ENCODE measurements at places on chromosomes 6 and 20.

DNA sequence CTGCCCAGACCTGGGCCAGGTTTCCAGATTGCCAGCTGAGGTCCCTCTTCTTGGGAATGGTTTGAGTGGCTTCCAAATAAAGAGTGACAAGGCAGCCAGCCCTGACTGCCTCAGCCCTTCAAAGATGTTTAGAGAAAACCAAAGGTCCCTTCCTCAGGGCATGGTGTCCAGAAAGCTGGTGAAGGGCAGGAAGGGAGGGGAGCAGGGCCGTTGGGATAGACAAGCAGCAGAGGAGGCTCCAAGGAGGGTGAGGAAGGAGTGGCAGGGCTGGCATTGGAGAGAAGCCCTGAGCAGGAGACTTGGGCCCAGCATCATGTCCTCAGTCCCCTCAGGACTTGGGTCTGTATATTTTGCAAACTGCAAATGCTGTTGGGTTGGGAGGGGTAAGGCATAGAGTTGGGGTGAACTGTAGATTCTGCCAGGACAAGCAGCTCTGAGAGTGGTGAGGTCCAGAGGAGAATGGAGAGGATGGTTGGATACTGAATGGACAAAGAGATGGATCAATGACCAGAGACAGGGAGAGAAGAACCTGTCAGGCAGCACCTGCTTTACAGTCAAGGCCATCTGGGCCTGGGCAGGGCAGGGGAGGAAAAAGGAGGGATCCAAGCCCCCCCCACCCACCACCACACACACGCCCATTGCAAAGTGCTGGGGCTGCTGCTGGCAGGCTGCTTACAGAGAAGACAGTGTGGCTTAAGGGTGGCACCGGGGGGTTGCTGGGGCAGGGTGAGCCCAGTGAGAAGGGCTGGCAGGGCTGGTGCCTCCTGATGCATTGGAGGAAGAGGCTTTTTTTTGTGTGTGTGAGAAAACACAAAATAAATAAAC is 5.5 kb upstream of the DSN1 start:
- no peak for DNase-seq

DNA sequence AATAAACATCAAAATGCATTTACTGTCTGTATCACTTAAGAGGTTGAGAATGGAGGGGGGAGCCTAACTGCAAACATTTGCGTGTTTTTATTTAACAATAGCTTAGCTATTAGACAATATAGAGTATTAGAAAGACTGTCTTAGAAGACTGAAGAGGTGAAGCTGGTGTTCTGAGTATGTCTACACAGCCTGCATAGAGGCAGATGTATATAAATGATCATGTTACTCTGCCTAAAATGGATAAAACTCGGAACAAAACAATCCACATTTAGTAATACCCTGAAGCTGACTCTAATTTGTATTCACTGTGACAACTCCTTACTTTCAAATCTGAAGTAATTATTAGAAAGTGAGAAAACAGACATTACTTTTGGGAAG is 181.9 kb downstream of the GMPR start:
- no peak for DNase-seq

GRCh38 chr6:8392569-8392968 is 42.8 kb downstream of the SLC35B3 start:
- DNase-seq: no peak

- DNase-seq: peak; percentile 90
These were observed at the start of the genes ESF1 and NDUFAF5 for GRCh38 chr20:13784893-13785715. ESF1 (minus strand) TSS chr20:13784919; CDS start chr20:13783140, 1,779 bp downstream. NDUFAF5 (plus strand) TSS chr20:13785028; CDS start chr20:13785069, 41 bp downstream.

DNA sequence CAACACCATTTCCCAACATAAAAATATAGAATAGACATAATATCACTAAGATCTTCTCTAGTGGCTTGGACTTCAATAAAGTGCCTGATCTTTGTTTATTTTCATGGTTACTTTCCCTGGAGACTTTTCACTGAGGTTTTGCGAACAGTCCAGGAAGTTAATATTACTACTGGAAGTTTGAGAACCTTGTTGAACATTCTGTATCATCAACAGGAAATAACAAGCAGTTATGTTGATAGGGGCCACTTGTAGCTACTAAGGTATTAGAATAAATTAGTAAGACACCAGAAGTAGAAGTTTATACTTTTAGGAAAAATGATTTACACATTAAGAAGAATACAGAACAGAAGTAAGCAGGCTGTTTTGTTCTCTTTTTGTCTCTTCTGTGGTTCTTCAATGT is 180.2 kb downstream of the TFAP2B start:
- no peak for DNase-seq

DNA sequence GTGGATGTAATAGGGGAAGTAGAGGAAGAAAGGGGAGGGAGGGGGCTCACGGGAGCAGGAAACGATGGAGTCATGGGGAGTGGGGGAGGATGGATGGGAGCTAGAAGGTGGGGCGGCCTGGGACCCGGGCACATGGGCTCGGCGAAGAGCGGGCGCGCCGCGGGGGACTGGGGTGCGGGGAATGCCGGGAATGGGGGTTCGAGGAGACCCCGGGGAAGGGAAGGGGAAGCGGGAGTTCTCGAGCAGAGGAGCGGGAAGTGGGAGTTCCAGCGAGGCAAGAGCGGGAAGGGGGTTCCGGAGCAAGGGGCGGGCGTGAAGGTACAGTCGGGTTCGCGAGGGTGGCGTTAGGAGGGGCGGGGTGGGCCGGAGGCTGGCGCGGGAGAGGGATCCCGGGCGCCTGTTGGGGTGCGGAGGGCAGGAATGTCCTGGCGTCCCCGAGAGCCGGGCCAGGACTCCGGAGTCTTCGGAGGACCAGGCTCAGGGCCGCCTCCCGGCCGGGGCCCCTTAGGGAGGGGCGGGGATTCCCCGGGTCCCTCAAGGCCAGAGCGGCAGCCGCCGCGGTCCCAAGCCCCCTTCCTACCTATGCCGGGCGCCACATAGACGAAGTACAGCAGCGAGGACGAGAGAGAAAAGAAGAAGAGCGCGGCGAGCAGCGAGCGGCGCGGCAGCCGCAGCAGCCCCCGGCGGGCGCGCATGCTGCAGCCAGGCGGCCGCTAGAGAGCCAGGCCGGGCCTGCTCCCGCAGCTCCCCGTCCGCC is 504 bp downstream of the B4GALT5 start:
- peak; percentile 36 for DNase-seq

- no peak for DNase-seq
These were observed 6.7 kb upstream of the HSF2 start for GRCh38 chr6:122392564-122393350.

DNA sequence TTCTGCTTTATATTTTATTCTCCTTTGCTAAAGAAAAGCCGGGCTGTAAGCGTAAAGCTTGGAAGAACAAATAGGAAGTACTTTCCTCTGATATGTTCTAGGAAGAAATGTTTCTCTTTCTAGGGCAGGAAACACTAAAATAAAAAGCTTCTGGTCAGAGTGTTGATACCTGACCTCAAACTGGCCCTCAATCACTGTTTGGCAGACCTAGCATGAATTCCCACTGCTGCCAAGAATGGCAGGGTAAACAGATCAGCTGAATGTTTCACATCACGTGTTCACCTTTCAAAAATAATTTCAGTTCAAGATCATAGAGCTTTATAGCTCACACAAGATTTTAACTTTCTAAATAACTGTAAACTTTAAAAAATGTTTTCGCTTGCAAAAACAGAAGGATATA is 2.9 kb downstream of the MPC1 start:
- no peak for DNase-seq

DNA sequence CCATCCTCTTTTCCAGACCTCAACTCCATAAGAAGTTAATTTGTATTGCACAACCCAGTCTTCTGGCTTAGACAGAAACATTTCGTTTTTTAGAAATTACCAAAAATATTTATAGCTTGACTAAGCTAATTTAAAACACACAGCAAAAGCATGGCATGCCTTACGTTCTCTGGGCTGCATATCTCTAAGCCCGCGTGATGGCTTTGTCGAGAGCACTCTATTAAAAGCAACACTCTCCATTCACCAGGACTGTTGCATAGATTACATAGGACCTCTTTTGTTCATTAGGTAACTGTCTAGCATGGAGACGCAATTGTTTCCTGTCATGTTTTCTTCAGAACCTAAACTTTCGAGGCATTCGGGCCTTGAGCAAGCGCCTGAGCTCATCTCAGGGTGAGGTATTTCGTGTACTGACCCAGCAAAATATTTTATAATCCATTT is 104.5 kb downstream of the IBTK start:
- no peak for DNase-seq

DNA sequence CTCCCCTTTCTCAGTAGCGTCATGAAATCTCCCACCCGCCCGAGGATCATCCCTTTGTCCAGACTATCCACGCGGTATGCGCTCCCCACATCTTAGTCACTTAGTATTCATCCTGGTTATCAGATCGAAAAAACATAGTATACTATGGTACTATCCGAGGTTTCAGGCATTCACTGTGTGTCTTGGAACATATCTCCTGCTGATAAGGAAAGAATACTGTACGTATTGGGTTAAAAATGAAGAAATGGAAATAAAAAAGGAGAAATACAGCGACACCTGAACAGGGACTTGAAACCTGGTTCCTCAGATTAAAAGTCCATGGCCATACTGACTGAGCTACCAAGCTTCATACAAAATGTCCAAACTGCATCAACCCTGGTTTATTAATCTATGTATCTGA is 14.0 kb downstream of the HMGN4 start:
- no peak for DNase-seq

- DNase-seq: no peak
These were observed 96.0 kb downstream of the LCA5 start for GRCh38 chr6:79441192-79441591.

- no peak for DNase-seq
These were observed 303 bp downstream of the ILRUN start for GRCh38 chr6:34696189-34696738.

DNA sequence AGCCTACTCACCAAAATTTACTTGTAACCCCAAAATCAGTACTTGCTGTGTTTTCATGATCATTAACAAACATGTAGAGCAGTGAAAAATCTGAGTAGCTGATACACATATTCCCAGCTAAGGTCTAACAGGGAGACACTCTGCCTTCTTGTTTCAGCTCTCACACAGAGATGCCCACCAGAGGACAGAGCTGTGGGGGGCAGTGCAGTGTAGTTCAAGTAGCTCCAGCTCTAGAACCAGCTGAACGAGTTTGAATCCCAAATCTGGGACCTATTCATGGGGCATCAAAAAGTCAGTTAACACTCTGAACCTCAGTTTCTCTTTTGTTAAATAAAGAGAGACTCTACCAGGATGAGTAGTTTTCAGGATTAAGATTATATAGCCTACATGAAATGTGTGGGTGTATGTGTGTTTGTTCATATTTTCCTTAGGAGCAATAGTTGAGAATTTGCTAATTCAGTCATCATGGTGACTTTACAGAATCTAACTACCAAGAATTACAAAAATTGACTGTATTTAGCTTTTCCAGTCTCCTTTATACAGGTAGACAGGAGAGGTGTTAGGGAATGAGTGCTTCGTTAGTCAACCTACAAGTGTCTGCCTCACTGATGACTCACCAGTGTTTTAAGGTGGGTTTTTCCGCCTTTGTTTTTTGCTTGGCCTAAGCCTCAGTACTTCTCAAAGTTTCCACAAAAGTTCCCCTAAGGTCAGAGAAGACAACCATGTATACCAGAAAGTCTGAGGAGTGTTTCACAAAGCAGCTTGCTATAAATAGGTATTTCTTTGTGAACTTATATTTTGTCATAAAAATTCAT is 164.0 kb upstream of the RUNX2 start:
- DNase-seq: peak; percentile 30

DNA sequence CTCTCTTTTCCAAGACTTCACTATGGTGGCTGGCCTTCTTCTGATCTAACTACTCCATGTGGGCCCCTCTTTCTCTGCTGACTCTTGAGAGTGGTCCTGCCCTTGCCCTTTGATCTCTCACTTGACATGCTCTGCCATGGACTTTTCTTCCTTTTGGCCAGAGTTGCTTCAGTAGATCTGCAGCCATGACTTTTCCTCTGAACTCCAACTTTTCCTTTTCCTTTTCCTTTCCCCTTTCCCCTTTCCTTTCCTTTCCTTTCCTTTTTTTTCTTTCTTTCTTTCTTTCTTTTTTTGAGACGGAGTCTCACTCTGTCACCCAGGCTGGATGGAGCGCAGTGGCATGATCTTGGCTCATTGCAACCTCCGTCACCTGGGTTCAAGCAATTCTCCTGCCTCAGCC is 88.5 kb downstream of the JAG1 start:
- no peak for DNase-seq

DNA sequence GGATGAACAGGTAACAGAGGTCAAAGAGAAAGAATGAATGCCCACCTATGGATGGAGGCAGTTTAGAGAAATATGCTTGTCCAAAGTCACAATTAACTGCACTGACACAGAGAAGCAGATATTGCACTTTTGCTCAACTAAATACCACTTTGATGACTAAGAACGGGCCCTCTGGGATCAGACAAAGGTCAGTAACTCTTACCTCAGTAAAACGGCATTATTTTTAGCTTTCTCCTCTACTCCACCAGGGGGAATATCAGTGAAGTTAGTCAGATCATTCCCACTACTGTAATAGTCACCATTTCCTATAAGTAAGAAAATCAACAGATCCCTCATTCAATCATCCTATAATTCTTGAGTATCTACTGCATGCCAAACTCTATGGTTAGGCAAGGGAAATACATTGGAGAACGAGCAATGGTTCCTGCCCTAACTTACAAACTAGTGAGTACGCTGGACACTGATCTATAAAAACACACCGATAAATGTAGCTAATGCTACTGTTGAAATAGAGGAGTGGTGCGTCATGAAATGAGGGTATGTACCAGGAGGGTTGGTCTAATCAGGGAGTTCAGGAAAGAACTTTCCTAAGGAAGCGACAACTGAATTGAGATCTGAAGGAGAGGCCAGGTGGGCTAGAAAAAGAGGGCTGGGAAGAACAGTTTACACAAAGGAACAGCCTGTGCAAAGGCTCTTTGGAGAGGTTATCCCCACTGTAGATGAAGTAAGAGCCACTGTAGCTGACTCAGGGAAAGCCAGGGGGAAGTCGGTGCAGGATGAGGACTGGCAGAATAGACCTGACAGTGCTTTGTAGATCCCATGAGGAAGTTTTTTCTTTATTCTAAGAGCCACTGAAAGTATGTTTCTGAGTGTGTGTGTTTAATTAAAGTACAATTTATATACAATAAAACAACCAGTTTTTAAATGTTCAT is 9.2 kb downstream of the ECI2 start:
- DNase-seq: no peak

- no peak for DNase-seq
These were observed 248.7 kb upstream of the ASCC3 start for GRCh38 chr6:101129851-101130250.

- DNase-seq: no peak
These were observed 301.2 kb downstream of the RNGTT start for GRCh38 chr6:88662163-88662580.

GRCh38 chr20:32483351-32484224 is 101.5 kb downstream of the NOL4L start:
- peak; percentile 66 for DNase-seq

DNA sequence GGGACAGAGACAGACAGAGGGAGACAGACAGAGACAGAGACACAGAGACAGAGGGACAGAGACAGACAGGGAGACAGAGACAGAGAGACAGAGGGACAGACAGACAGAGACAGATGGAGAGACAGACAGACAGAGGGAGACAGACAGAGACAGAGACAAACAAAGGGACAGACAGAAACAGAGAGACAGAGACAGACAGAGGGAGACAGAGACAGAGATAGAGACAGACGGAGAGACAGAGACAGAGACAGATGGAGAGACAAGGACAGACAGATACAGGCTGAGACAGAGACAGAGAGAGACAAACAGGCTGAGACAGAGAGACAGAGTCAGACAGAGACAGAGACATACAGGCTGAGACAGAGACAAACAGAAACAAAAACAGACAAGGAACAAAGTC is 39.4 kb upstream of the PHACTR3 start:
- no peak for DNase-seq
